Hematopoietic multipotent progenitor cell treated with erythropoietin and hydrocortisone succinate and interleukin-3 and kit ligand, for 4 days (in vitro differentiated cells): ENCODE measurements at places on chromosomes 5 and 9.

DNA sequence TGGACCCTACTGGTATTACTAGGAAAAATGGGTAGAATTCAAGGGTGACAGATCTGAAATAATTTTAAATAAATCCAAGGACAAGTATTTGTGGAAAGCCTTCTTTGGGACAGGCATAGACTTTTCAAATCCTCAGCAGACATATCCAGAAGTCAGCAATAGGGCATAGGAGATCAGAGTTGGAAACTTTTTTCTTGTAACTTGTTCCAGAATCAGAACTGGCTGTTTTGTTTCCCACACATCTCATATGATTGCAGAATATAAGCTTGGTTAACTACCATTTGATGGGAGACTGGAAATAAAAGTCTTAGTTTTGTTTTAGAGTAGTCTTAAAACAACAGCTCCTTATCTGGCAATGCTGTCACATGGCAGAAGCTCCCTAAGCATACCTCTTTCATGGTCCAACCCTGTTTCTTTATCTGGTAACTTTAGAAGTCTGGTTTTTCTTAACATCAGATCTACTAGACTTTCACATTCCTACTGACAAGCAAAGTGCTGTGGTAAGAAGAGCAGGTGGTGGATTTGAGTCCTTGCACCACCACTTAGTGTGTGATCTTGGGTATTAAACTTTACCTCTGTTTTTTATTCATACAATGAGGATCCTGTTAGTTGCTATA lies 25.1 kb downstream of the XRCC4 start:
- DNase-seq: peak; percentile 49

DNA sequence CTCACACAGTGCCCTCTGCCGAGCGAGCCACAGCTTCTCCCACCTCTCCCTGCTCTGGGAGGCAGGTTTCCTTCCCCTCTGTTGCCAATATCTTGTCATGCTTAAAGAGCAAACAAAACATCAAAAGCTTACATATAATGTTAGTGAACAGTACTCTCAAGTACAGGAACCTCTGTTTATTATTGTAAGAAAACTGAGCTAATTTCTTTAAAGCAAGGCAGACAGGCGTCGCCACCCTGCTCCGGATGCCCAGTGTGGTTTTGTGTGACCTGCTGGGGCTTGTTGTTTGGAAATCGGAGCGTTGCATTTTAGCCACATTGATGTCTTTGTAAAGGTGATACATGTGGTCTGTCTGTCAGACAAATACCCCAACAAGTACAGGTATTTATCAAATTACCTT lies 401.4 kb upstream of the IRX1 start:
- DNase-seq: no peak

DNA sequence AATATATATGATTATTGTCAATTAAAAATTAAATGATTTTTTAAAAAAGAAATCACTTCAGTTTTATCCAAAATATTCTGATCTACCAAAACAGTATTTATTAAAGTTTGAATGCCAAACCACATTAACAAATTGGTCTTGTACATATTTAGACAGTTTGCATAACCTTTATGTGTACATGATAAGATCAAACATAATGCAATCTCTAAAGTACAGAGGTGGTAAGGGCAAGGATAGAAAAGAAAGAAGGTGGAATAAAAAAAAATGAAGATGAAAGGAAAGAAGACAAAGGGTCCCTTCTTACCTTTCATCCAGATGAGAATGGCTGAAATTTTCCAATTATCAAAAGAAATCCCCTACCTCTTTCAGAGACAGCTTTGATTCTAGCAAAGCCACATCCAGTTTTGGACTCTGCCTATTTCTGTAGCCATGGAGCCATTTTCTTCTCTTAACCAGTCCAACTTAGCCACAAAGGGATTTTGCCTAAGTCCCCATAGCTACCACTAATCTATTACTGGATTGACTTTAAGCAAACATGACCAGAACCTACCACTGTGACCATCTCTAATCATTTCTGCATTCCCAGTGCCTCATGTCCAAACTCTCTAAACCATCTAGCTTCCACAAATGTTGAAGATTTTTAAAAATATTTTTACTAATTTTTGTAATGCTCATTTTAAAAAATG lies 133.3 kb upstream of the TRPM3 start:
- no peak for DNase-seq

DNA sequence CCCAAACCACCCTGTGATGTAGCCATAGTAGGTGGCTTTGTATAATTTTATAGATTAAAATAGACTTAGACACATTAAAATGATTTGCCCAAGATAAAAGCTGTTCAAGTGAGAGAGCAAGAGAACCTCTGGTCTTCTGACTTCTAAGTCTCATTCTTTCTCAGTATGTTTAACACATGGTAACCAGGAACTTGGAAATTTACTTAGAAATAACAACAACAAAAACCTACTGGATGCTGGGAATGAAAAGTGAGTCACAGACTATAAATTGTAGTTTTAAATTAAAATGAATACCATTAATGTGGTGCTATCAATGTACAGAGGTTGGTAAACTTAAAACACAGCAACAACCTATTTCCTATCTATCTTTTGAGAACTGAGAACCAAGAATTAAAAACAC lies 30.4 kb downstream of the HMGCR start:
- no peak for DNase-seq

- no peak for DNase-seq
These were observed 215.3 kb downstream of the NFIB start for GRCh38 chr9:14098486-14099180.

- no peak for DNase-seq
These were observed 22.7 kb downstream of the JADE2 start for GRCh38 chr5:134547999-134548658.

GRCh38 chr5:6716629-6717149 lies 3.5 kb downstream of the TENT4A start:
- no peak for DNase-seq

GRCh38 chr5:130546211-130546610 lies 618.8 kb downstream of the HINT1 start:
- DNase-seq: no peak

DNA sequence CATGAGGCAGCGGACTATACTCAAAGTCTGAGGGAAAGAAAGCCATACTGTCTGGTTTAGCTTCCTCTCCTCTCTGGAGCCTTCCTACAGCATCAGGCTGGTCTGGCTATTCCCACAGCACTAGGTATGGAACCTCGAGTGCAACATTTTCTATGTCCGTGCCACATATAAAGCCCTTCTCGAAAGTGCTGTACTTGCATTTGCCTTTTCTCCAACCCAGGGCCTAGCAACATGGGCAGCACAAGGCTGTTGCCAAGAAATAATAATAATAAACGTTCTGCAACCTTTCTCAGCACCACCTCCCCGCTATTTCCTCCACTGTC lies 804 bp downstream of the MED10 start:
- no peak for DNase-seq

- peak; percentile 22 for DNase-seq
These were observed 118.1 kb downstream of the TRPM3 start for GRCh38 chr9:71003346-71003745.

DNA sequence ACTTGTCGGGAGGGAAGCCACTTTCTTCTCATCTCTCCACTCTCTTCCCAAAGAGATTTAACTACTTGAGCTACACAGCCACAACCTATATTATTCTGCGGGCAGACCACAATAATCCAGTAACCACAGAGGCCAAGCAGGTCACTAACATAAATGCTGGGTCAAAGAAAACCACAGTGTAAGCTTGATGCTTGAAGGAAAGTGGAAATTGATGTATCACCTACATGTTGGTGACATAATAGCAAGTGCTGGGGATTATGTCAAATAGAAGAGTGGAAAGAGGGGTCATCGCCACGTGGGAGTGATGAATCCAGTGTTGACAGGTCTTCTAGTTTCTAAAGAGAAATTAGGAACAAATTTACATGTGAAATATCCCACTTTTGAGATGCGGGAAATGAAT lies 40.9 kb downstream of the RFK start:
- DNase-seq: no peak

DNA sequence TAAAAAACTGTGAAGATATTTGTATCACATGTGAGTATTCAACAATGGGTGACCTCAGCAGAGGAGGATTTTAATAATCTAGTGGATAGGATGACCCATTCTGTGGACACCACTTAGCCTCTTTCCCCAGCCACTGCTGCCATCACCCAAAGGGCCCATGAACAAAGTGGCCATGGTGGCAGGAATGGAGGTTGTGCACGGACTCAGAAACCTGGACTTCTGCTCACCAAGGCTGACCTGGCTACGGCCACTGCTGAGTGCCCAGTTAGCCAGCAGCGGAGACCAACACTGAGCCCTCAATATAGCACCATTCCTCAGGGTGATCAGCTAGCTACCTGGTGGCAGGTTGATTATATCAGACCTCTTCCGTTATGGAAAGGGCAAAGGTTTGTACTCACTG lies 1410.4 kb upstream of the CDH9 start:
- DNase-seq: no peak
